ENCODE measurements at places on chromosomes 3 and 15. TPM values are rescaled to one million over a fixed set of nuclear protein-coding genes. Genes with fewer than 3 reads are reported as not detected.
A peak's percentile ranks its signal among the peaks of the same experiment; 100 is the strongest.

DNA sequence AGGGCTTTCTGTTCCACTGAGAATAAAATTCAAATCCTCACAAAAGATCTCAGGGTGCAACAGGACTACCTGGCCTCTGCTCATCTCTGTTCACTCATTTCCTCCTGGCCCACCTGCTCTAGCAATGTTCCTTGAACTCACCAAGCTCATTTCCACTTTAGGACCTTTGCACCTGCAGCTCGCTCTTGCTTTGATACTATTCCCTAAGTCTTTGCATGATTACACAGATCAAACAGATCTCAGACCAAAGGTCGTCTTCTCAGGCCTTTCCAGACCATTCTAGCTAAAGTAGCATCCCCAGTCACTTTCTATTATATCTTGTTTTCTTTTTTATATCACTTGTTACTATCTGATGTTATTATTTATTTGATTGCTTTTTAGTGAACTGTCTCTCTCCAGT, 54.7 kb downstream of the B3GNT5 start:
- no peak for DNase-seq

The CCR9 gene
- total RNA-seq = not detected

The RETNLB gene
- not detected for total RNA-seq

GRCh38 chr3:46561511-46561910, 4.6 kb downstream of the LRRC2 start:
- no peak for DNase-seq

GRCh38 chr3:119184796-119185570, 11.6 kb downstream of the UPK1B start:
- no peak for DNase-seq

DNA sequence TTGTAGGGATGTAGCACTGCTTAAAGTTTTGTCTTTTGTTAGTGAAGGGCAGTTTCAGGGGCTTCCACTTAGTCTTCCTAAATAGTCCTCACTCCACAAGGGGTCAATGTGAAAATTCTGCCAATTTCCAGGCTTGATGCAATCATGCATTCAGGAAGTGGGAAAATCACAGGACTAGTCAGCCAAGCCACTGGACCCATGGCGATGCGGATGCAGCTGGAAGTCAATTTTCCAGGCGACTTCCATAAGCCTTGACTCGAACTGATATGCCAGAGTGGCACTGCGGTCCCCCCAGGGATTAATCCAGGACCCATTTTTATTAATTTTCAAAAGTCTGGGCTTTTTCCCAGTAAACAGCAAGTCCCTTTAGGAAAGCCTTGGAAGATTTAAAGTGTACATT, 26.1 kb downstream of the GBE1 start:
- no peak for DNase-seq

DNA sequence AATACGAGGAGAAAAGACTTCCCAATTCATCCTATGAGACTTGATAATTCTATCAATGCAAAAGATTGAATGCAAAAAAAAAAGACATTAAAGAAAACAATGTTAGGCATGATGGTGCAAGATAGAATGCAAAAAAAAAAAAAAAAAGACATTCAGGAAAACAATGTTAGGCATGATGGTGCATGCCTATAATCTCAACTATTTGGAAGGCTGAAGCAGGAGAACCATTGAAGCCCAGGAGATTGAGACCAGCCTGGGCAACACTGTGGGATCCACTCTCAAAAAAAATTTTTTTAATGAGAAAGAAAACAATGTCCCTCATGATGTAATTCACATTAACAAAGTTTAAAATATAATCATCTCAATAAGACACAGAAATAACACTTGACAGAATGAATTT, 75.9 kb downstream of the MYO9A start:
- no peak for DNase-seq

The LRTM1 gene
- not detected for total RNA-seq

GRCh38 chr15:34085746-34086145, 15.9 kb downstream of the EMC7 start:
- DNase-seq = no peak

GRCh38 chr3:142315083-142315482, 89.7 kb upstream of the GK5 start:
- DNase-seq = no peak

GRCh38 chr3:134357914-134358811, 16.1 kb downstream of the AMOTL2 start:
- peak; percentile 43 for DNase-seq

The PROK2 gene
- 0.78 TPM for total RNA-seq

The LHFPL4 gene
- total RNA-seq = not detected

- no peak for DNase-seq
Measured at GRCh38 chr3:64895106-64895990, 207.5 kb upstream of the ADAMTS9 start.

DNA sequence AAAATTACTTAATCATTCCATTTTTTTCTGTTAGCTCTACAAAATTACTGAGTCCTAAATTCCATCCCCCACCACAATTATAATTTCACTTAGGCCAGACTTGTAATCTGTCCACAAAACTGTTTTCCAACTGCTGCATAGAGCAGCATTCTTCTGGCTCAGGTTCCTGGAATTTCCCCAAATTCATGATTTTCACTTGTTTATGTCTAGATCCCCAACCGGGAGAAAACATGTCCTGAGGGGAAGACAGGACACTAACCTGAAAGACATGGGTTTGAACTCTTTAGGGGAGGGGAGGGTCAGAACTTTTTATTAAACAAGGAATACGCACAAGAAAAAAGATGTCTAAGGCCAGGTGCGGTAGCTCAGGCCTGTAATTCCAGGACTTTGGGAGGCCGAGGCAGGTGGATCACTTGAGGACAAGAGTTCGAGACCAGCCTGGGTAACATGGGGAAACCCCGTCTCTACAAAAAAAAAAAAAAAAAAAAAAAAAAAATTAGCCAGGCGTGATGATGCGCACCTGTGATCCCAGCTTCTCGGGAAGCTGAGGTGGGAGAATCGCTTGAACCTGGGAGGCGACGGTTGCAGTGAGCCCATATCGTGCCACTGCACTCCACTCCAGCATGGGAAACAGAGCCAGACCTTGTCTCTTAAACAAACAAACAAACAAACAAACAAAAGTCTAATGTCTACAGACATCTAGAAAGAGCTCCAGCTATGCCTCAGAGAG, 1.5 kb downstream of the ETFA start:
- DNase-seq = no peak

DNA sequence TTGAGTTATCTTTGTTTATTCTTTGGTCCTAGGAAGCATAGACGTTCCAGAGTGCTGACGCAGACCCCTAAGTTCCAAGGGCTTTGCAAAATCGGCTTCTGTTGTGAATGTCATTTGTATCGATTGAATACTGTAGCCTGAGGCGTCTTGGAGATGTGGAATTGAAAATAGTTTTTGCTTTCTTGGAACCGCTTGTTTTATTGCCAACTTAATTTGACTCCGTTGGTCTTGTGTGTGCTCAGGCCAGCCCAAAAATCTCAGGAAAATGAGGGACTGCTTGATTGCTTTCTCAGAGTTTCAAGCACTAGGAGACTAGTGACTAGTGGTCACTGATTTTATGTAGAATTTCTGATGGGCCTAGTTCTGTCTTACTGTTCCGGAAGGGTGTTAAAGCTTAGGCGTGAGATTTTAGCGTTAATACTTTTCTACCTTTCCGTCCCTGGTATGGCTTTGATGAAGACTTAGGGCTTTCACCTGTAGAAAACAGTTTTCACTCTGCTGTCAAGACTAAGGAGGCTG, 263 bp upstream of the UTS2B start:
- no peak for DNase-seq

The CILP gene
- 0.62 TPM for total RNA-seq

GRCh38 chr3:188446014-188446413, 292.1 kb downstream of the LPP start:
- DNase-seq = no peak

DNA sequence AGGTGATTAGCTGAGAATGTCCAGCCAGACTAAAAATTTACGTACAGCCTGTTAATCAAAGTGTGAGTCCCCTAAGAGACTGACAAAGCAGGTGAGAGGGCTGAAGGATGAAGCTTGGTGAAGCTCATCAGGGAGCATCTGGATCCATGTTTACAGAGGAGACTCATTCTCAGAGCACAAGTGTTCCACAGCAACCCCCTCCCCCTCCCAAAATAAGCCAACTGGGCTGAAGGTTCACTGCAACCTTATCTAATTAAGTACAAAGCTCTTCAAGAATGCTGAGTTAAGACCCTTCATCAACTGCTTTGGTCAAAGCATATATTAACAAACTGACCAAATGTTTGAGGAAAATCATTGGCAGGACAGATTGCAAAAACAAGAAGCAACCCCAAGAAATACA, 262.6 kb upstream of the ZNF385D start:
- DNase-seq = no peak

The AGBL1 gene
- not detected for total RNA-seq

- no peak for DNase-seq
Measured at GRCh38 chr15:66237513-66238235, 15.9 kb downstream of the MEGF11 start.

The TMEM108 gene
- total RNA-seq = 0.10 TPM

- DNase-seq = no peak
Measured at GRCh38 chr3:127395663-127396355, 108.0 kb upstream of the PRR20G start.

DNA sequence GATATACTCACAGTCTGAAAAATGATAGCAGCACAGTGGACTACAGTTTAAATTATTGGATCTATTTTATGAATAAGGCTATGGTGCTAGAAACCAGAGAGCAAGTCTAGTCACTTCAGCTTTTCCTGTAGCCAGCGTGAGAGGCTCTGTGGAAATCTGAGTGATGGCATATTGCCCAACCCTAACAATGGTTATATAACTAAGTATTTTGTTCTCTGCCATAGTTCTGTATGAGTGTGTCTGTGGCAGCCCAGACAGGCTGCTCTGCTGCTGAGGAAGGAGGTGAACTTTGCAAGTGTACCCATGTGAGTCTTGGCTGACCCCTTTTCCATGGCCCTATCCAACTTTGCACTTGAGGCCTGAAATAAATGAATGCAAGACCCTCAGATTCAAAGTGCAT, 105.7 kb downstream of the LRTM1 start:
- no peak for DNase-seq

DNA sequence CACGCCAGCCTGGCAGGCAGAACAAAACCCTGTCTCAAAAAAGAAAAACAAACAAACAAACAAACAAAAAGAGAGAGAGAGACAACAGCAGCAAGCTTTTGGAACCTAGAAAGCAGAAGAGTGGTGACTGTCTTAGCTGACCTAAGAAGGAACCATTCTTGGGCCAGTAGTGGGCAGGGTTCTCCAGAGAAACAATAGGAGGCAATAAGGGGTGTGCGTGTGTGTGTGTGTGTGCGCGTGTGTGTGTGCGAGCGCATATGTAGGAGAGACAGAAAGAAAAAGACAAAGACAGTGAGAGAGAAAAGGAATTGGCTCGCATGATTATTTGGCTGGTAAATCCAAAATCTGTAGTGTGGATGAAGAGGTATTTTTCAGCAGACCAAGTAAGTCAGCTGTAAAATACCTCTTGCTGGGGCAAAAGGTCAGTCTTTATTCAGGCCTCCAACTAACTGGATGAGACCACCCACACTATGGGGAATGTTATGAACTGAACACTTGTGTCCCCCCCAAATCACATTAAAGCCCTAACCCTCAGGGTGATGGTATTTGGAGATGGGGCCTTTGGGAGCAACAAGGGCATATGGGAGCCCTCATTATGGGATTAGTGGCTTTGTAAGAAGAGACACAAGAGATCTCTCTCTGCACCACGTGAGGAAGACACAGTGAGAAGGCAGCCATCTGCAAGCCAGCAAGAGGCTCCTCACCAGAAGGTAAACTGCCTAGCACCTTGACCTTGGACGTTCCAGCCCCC, 15.1 kb upstream of the BLM start:
- no peak for DNase-seq

The KLF15 gene
- total RNA-seq = 68.7 TPM

Measured in right lobe of liver (tissue), 6 donors.